NCI-H2081 treated with DMSO at 0.1 percent for 48 hours (cell line): ENCODE measurements at places on chromosomes 12 and 14.

DNA sequence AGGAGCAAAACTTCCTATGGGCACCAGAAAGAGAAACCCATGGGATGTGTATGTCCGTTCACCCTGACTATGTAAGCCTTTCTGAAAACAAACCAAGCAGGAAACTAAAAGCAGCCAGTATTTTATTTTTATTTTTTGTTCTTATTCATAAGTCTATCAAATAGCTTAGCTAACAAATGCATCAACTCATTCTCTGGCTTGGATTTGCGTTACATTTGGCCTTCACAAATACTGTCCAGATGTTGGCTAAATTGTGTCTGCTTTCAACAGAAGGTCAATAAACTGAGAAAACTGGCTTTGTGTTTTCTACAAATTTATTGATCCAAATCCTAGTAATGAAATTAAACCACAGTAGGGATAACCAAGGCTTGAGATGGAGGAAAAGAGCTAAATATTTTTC lies 379.0 kb downstream of the NOVA1 start:
- DNase-seq: no peak

DNA sequence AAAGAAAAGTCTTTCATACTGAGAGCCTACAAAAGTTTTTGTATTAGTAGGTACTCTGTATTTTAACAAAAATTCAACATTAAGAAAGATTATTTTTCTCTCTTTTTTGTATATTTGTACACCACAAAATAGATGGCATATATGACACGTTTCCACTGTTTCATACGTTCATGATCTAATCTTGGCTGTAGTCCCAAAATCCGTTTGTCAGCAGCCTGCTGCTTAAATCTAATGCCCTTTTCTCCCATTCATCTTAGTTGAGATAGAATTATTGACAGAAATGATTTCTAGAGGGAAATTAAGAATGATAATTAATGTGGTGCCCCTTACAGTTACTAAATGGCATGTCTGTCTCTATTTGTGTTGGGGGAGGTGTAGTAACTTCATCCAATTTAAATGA lies 140.7 kb upstream of the NOVA1 start:
- no peak for DNase-seq

- DNase-seq: no peak
Measured at GRCh38 chr14:83164591-83164990, 1630.9 kb upstream of the SEL1L start.

- no peak for DNase-seq
Measured at GRCh38 chr14:56676042-56676441, 96.4 kb downstream of the TMEM260 start.

DNA sequence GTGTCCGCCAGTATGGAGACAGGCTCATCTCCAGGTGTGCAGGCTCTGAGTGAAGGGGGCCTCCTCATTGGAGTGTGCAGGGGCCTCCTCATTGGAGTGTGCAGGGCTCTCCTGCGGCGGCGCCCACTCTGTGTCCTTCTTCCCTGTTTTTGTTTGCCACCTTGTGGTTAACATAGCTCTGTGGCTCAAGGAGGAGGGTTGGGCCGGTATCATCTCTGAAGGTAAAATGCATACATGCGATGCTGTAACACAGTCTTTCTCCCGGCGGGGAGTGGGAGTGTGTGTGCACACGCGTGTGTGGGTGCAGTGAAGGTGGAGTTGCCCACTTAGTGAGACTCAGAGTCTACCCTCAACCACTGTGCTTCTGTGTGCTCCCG lies 429.4 kb downstream of the ZFP36L1 start:
- no peak for DNase-seq

GRCh38 chr12:39287409-39287808 lies 155.5 kb downstream of the KIF21A start:
- no peak for DNase-seq

DNA sequence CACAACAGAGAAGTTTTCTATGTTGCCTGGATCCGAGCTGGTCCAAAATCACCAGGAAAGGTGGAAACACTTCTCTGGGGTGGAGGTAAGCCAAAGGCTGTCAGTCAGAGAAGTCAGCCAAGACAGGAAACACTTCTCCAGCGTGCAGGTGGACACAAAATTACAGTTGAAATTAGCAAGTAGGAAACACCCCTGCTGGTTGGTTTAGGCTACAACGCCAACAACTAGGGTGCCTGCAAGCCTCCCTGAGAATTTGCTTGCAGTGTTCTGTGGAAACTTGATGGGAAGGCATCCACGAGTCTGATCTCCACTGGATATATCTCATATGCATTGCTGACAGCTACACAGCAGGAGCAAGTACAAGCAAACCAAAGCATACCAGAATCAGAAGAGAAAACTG lies 600.5 kb downstream of the RERGL start:
- no peak for DNase-seq

DNA sequence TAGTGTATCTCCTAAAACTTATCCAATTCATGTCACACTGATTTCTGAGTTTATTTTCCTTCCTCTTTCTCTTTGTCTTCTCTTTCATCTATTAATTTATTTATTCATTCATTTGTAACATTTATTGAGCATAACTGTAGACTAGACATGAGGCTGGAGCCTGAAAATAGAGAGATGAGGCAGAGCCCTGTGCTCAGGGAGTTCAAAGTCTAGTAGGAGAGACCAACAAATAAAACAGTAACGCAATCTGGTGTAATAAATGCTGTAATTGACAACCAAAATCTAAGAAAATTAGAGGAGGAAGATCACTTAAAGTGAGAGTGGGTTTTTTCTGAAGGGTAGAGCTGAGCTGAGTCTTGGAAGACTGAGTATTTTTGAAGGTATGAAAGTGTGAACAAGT lies 87.5 kb downstream of the POLR3B start:
- no peak for DNase-seq

DNA sequence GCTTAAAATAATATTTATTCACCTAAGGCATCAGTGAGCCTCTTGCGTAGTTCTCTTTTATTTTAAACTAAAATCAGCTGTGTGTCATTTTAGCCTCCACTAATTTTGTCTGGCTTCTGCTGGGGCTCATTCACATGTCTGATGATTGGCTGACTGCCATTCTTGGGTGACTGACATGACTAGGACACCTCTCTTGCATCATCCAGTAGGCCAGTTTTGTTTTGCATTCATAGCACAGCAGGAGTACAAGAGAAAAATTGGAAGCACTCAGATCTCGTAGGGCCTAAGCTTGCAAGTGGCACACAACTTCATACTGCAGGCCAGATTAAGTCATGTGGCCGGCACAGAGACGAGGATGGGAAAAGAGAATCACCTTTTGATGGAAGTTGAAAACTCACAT lies 1226.5 kb downstream of the GALC start:
- DNase-seq: no peak

DNA sequence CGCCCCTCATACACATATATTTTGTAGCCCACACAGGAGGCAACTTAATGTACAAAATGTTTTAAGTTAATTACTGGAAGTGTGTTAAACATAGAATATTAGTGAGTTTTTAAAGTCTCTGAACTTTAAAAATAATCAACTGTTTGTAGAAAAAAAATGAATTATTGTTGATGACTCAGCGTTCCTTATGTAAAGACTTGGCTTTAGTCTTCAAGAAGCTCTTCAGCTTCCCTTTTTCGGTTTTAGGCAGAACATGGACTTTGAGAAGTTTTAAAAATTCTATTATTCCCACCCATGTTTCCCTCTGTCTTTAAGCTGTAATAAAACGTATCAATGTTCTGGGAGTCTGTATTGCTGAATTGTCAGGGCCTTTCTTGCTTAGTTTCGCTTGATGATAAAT lies 269.5 kb downstream of the FBXL14 start:
- DNase-seq: no peak

DNA sequence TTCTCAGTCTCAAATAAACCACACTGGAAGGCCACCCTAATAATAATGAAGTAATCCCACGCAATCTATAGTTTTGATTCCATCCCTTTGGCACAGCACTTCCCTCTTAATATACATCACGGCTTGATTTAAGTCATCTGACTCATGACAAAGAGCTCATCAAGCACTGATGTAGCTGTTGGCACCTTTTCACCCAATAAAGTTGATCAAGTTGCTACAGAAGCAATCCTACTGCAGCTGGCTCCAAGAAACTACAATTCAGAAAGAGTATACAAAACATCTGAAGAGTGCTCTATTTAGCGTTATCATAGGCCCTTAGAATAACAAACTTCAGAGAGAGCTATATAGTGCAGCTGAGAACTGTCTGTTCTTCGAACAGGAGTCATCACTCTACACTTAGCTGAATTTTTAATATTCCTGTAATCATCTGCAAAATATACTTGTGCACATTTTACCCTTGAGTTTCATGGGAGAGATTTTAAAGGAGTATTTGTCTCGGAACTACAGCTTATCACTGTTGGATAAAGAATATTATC lies 94.9 kb downstream of the OSBPL8 start:
- DNase-seq: no peak

- DNase-seq: no peak
Measured at GRCh38 chr14:22532345-22533056, 56.5 kb downstream of the DAD1 start.

GRCh38 chr12:76726626-76727025 lies 37.3 kb upstream of the ZDHHC17 start:
- DNase-seq: no peak
